ENCODE measurements at places on chromosomes 4 and X.

DNA sequence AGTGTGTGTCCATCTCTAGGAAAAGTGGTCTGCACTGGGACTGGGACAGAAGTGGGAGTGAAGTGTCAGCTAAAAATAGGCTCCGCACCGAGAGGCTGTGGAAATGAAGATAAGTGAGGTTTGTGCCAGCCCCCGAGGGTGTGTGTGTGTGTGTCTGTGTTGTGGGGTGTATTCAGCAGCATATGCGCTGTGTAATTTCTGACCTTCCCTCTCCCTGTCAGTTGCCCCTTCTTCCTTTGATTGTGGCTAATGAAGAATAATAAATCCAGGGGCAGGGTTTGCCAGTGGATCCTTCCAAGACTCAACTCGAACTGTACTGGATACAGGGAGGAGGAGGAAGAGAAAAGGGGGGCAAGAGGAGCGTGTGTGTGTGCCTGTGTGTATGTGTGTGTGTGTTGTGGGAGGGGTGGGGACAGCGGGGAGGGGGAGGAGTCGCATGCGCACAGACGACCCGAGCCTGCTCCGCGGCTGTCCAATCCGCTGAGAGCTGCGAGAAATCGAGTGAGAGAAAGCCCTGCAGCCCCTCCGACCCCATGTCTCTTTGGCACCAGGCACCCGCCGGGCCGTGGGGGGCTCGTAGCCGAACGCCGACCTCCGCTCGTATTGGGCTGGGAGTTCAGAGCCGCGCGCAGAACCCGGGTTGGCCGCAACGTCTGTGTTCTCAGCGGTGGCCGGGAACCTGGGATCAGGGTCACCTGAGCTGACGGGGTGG is 916 bp upstream of the POU4F2 start:
- DNase-seq: no peak

DNA sequence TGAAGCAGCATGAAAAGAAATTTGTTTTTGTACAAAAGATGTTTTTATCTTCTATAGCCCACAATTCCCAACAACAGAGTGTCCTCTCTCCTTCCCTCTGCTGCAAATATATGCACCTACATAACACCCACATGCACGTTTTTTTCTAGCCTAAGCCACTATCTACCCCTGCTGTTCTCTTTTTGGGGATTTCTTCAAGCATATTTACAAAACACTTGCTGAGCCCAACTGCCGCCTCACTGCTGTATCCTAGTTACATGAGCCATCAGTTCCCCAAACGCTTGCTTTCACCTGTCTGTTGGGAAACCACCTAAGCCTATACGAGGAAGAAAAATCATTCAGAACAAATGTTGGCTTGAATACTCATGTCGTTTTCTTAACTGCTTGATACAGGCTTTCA is 127.2 kb downstream of the CHRNA9 start:
- no peak for DNase-seq

GRCh38 chr4:175306436-175306835 is 388.3 kb downstream of the ADAM29 start:
- DNase-seq: no peak

DNA sequence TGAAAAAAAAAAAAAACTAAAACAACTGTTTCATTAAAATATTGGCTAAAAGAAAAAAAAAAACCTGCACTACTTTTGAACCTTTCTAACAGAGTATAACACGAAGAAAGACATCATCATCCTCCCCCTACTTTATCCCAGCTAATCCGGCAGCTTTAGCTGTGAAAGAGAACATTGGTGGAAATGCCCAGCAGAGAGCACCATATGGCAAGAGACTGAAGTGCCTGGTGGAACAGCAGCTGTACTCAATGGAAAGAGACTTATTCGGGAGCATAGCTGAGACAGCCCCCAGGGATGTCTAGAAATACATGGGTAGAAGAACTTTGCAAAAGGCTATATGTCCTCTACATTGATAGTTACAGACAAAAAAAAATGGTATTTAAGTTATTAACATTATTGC is 30.3 kb downstream of the STPG2 start:
- DNase-seq: no peak

GRCh38 chr4:139978692-139979091 is 175.3 kb downstream of the MAML3 start:
- no peak for DNase-seq

GRCh38 chr4:19844446-19844845 is 407.3 kb upstream of the SLIT2 start:
- DNase-seq: no peak

DNA sequence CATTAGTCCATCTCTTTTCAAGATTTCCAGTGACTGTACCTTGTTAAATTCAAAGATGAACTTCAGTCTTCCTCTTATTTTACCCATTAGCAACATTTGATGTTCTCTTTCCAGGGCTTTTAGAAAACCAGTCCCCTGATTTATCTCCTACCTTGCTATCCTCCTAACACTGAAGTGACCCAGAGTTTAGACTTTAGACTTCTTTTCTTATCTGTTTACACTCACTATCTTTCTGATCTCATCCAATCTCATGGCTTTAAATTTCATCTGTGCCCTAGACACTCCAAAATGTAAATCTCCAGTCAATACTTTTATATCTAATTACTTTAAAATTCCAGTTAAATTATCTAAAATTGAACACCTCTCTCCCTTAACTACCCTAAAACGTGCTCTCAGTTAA is 13.5 kb upstream of the CXXC4 start:
- DNase-seq: no peak

DNA sequence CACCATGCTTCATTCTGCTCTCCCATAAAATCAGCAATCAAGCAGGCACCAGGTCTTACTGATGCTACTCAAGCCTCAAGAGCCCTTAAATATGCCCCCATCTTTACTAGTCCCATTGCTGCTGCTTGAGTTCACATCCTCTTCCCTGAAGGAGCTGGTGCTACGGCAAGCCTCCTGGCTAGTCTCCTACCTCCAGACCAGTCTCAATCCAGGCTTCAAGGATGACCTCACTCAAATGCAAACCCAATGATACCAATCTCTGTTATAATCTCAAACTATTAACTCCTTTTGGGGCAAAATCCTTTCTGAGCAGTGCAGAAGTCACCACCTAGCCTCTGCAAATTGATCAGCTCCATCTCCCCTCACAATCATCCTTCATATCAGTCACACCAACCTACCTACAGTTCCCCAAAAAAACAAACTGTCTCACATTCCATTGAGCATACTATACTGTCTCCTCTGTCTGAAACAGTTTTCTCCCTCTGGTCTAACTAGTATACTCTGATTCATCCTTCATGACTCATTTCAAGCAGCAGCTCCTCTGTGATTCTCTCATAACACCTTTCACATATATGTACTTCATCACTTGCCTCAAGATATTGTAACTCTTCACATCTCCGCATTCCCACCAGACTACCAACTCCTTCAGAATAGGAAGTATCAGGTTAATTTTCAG is 30.0 kb downstream of the PAPSS1 start:
- DNase-seq: no peak

- DNase-seq: no peak
Measured at GRCh38 chrX:37767430-37767829, 12.4 kb upstream of the CYBB start.

DNA sequence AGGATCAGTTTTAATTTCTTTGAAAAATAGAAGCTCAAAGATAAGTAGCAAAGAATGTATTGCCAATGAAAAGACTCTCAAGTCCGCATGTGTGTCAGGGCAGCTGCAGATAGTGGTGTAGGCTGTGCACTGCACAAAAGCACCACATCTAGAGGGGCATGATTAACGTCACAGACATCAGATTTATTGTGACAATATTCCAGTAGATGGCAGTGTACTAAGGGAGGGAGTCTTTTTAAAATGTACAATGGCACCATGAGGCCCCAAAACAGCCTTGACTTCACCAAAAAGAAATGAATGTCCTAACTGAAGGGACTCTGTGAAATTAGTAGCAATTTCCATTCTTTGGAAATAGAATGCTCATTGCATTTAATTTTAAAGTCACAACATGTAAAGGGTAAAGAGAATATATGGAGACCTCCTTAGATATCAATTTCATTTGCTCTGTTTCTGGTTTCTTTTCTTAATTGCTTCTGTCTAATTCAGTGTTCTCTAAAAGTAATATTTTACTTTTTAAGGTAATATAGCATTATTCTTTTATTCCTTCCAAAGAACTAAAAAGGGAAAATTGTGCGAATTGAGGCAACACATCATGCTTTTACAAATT is 98.4 kb downstream of the ZNF827 start:
- no peak for DNase-seq

DNA sequence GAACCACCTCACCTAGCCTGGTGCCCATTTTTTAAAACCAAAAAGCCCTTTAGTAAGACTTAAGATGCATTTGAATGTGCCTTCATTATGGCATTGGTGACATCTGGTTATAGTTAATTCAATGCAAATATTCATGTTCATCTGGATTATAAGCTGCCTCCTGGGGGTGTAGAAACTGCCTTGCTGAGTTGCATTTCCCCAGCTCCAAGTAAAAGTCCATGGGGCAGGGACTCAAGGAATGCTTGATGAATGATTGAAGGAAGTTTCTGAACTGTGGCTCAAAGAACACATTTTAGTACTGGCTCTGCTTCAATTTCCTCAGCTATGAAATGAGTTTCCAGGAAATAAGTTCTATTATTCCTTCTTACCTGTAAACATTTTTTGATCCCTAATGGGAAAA is 18.5 kb upstream of the RBM47 start:
- DNase-seq: no peak

GRCh38 chr4:25911356-25911755 is 2.7 kb upstream of the SMIM20 start:
- DNase-seq: no peak

DNA sequence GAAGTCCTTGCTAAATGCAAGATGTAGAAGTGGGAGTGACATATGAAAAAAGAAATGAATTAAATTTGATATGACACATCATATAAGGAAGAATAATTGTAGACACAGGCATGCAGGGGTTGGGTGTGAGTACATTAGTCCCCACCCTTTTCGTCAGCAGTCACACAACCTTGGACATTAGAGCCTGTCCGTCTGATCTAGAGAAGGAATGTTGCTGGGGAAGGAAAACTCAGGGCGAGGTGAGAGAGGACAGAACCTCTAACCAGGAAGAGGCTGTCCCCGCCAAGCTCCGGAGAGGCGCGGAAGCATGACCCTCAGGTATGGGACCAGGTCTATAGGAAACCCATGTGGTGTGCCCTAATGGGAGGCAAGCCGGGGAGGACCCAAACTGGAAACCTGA is 102.1 kb downstream of the RELL1 start:
- no peak for DNase-seq

DNA sequence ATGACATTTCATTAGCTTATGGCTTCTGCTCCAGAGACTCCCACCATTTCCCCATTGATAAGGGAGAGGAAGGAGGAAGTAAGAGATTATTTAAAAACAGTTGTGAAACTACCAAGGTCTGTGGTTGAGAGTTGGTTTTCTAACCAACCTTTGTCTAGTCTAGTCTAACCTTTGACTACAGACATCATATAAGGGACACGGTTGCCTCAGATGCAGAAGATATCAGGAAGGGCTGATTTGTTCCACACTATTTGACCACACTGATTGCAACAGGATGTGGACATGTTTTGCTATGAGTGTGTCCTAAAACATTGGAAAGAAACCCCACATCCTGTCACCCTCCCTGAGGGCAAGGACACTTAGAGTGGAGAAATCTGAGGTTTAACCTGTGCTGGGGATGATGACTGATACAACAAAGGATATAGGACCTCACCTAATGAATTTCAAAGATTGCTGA is 53.0 kb downstream of the COQ2 start:
- no peak for DNase-seq

DNA sequence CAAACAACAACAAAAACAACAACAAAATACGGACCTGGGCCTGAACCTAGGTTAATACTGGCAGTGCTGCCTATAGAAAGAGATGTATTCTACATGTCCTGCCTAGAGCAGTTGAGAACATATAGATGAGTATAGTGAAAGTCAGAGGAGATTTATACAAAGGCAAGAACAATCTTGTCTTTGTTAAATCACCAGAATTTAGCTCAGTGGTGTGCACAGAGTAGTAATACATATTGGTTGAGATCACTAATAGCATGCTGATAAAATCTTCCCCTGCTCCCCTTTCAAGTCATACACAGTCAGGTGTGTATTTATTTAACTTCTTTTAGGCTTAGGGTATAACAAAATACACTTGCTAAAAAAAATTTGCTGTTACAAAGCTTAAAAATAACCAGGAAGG is 247.8 kb downstream of the ADGRL3 start:
- DNase-seq: no peak

DNA sequence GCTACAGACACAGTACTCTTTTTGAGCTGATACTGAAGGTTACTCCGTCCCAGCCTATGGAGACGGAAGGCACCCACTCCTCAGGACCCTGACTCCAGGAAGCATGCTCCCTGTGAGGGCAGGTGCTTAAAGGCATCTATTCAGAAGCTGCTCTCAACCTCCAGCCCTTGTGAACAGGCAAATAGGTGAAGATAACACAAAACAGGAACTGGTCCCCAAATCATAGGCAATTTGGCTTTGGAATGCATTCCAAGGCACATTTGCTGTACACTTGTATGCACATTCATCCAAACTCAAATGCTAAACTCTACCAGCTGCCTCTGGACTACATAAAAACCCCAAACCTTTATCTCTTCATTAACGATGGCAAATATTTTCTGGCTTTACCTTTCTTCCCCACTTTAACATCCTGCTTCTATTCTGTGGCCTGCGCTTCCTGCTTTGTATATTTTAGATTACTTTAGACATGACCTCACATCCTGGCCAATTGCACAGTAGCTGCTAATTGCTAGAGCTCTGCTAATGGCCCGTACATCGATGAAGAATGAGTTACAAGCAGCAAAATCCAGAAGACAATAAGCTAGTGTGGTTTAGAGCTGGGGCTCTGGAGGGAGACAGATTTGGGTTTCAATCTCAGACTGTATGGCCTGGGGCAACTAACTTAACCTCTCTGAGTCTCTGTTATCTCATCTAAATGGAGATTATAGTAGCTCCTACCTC is 3.2 kb downstream of the SEL1L3 start:
- DNase-seq: no peak
